Stimulated activated CD8-positive, alpha-beta memory T cell treated with anti-CD3 and anti-CD28 coated beads, Interleukin-4, amount 100 ng/mL, for 4 hours (primary cell): ENCODE measurements at places on chromosomes 5 and 9.

DNA sequence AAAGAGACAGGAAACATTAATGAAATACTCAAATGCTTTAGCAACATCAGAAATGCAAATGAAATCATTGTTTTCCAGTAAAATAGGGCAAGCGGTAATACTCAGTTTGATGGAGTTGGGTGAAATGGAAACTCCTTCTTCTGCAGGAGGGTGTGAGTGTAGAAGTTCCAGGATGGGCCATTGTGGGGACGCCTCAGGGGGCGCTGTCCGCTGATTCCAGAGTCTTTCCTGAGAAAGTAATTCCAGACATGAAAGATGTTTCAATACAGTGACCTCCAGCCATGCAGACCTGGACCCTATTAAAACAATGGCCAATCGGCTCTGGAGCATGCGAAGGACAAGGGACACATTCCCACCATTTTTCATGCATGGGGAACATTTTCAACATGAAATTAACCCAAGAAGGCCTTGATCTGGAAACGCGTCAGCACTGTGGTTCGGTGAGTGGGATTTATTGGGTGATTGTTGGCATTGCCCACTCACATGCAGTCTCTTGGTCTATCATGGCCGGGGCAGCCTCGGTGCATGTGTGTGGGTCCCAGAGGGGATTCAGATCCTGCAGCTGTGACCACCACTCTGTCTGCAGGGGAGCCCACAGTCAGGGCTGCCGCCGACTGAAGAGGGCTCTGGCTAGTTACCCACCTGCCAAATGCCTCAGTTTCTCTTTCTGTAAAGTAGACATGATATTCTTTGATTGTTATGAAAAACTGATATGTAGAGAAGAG, 132.6 kb upstream of the IRX4 start:
- no peak for DNase-seq

DNA sequence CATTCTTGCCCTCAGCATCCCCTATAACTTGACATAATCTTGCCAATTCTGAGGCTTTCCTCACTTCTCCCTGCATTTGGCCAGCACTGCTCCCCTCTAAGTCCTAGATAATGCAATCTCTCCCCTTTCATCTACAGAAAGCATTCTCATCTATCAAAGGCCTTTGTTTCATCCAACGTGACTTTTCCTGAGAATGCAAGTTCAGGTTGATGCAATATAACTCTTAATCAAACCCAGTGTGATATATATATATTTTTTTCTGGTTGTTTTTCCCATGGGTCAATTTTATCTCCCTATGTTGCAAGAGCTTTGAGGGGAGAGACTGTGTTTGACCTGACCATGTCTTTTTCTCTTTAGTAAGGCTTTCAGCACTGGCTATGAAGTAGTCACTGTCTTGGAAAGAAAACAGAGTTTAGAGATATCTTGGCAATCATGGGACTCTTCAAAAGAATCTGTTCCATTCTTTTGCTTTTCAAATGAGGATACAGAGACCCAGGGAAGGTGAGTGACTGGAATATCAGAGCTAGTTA, 268.6 kb downstream of the TRPM3 start:
- DNase-seq = no peak

DNA sequence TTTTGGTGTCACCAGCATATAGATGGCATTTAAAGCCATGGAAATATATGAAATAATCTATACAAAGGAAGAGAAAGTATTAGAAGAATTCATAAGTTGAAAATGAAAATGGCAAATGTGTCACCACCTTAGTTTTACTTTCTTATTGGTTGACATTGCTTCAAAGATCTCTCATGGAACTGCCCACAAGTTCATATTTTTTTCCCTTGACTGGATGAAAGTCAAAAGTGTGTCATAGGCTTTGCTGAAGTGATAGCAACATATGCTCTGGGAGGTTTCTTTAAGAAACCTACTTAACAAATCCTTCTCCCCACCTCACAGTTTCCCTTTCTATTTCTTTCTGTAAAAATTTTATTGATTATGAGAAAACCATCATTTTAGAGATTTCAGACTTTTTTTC, 127.2 kb downstream of the VPS13A start:
- DNase-seq = no peak

- no peak for DNase-seq
These were observed 257.6 kb downstream of the SEMA5A start for GRCh38 chr5:9288234-9288633.
